ENCODE measurements at places on chromosomes 3 and 15.

DNA sequence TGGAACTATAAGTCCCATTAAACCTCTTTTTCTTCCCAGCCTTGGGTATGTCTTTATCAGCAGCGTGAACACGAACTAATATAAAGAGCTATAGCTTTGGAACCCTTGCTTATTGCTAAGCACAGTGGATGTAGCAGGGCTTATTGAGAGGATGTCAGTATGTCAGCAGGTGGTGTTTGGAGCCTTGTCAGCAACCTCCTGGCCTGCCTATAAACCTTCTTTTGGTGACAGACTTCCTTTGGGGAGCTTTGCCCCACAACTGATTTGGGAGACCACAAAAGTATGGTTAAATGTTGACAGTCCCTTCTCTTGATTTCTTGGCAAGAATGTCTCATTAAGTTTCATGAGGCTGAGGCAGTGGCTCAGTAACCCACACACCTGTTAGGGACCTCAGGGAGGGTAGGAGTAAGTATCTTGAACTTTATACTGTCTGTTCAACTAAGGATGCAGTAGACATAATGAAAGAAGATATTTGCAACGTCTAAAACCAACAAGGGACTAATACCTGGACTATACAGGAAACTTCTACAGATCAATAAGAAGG lies 14.8 kb downstream of the CCNDBP1 start:
- DNase-seq: no peak

GRCh38 chr15:29821416-29822099 lies 710 bp downstream of the TJP1 start:
- peak; percentile 61 for DNase-seq

GRCh38 chr3:94513600-94513999 lies 450.7 kb downstream of the NSUN3 start:
- no peak for DNase-seq

DNA sequence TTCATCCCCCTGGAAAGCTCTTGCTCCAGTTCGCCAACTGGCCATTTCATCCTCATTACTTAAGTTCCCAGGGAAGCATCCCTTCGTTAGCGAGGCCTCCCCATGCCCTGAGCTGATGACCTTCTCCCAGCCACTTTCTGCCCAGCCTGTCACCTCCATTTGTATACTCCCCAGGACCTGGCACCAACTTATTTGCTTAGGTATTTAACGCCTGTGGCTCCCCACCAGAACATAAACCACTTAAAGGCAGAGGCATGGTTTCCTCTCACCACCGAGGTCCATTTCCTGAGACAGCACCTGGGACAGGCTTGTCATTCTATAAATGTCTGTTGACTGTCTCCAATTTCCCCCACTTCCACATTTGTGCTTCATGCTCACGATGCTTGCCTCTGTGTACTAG lies 189.0 kb downstream of the ZNF621 start:
- DNase-seq: no peak

DNA sequence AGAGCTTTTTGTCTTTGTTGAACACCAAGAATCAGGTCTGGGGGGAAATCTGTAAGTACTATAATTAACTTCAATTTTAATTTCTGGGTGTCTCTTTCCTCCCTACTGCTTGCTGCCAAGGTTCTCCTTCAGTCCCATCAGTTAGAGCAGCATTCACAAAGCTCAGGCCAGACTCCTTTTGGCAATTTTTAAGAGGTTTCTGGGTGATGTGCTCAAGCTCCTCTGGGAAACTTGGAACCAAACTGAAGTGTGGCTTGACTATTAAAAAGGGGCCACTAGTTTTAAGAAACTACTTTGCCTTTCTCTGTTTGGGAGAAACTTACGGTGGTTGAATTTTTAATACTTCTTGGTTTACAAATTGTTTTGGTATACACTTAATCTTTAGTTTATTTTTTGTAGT lies 227.7 kb upstream of the SOX2 start:
- DNase-seq: no peak

GRCh38 chr3:59856934-59857460 lies 807.2 kb upstream of the CFAP20DC start:
- no peak for DNase-seq

GRCh38 chr3:160213191-160213590 lies 12.0 kb upstream of the C3orf80 start:
- no peak for DNase-seq

DNA sequence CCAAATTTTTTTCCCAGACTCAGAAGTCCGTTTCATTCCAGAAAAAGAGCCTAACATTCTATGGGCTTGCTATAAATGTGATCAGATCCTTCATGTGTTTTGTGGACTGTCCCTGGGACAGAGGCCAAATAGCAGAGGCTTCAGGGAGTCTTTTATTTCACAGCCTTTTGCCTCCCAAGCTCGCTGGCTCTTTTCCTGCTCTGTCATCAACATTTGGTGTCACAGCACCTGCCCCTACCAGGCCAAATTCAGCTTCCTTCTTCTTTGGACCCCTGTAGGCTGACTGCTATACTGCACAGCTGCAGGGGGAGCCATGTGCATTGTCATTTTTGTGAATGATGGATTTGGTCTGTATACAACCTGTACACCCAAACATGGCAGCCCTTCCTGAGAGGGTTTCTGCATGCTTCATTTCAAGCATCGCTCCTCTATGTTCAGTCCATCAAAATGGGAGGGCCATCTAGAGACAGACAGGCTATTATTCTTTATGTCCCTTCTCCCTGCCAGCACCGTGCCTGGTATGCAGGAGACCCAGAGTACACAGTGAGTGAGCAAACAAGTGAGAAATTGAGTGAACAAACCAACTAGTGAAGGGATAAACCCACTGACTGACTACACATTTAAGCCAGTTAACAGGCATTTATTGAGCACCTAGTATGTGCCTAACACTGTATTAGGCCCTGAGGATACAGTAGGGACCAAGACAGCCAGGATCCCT lies 17.9 kb upstream of the RPP14 start:
- peak; percentile 25 for DNase-seq

DNA sequence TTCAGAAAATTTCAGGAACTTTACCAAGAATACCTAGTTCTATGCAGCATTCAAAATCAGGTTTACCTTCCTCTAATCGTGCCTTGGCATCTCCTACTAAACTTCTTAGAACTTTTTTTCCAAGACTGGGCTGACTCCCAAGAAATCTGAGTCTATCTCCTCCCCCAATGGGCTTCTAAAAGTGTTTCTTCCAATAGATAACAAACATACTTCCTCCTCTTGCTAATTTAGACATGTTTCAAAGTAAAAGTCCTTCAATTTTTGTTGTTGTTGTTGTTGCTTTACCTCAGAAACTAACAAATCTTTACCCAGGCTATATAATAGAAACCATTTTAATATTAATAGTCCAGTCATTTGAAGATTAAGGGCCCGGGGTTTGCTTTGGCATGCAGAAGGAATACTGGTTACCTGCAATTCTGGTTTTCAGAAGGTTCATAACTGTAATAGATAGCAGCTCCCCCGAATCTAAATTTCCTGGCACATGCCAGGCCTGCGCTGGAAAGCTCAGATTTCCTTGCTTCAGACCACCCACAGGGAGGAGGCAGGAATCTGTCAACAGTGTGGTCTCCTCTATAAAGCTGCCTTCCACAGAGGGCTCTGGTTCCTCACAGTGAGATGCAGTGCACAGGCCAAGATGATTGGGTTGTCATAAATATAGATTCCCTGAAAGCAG lies 188.7 kb downstream of the THRB start:
- DNase-seq: peak; percentile 77

- no peak for DNase-seq
Measured at GRCh38 chr3:140007081-140007480, 72.1 kb downstream of the CLSTN2 start.

- no peak for DNase-seq
Measured at GRCh38 chr15:42621386-42621785, 46.0 kb downstream of the STARD9 start.

DNA sequence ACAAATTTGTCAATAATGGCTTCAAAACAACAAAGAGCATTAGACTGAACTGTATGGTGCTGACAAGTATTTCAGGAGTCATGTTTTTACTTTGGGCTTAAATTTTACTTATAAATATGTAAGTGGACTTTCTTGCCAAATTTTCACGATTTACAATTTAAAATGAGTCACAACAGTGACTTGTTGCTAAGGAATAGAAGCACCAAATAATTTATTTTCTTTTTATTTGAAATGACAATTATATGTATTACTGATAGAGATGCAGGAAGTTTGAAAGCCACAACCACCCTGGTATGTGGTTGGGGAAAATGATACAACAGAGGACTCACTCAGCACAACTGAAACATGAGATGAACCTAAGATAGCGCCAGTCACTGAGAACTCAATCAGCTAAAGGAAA lies 90.3 kb downstream of the FMN1 start:
- peak; percentile 47 for DNase-seq

DNA sequence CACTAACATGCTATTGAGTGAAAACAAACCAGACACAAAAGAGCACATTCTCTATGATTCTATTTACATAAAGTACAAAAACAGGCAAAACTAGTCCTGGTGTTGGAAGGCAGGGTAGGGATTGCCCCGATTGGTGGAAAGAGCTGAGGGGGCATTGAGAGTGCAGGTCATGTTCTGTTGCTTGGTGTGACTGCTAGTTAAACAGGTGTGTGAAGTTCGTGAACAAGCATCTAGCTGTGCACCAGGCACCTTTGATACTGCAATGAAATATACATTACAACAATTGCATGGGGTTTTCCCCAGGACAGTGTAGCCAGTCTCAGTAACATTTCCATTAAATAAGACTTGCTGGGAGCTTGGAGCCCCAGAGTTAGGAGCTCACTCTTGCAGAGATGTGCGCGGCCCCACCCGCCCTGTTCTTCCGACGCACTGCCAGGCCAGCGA lies 26.3 kb upstream of the THRB start:
- no peak for DNase-seq

GRCh38 chr15:65743637-65744252 lies 48.3 kb downstream of the DENND4A start:
- peak; percentile 34 for DNase-seq

DNA sequence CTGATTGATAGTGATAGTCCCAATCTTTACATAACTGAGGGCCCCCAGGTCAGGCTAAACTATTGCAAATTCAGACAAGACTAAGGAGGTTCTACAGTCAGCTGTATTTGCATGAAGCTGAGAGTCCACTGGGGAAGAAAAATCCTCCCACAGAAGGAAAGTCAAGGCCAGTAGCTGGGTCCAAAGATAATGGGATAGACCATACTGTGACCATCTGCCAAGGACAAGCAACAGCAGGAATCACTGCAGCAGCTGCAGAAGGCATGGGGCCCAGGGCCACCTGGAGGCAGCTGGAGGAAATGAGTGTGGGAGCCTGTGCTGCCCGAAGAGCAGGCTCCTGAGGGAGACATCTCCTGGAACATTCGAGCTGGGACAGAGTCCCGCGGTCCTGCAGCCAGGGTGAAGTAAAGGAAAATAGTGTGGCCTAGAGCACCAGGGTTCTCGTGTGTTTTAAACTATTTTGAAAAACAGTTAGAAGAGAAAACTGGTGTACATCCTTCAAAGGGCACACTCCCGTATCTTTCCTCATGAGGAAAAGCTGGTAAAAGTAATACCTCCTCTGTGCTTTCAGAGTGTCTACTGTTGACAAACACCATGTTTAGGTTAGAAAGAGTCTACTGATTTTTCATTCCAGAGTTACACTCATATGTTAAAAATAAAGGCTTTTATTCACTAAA lies 13.2 kb upstream of the TMEM212 start:
- peak; percentile 74 for DNase-seq

Data from hematopoietic multipotent progenitor cell treated with erythropoietin and hydrocortisone succinate and interleukin-3 and kit ligand, for 6 days (in vitro differentiated cells).